ENCODE measurements at places on chromosomes 4 and X.

- no peak for DNase-seq
Observed at GRCh38 chr4:119138046-119138445, 2.4 kb downstream of the MYOZ2 start.

GRCh38 chr4:24589448-24589847, 5.1 kb upstream of the DHX15 start:
- no peak for DNase-seq

DNA sequence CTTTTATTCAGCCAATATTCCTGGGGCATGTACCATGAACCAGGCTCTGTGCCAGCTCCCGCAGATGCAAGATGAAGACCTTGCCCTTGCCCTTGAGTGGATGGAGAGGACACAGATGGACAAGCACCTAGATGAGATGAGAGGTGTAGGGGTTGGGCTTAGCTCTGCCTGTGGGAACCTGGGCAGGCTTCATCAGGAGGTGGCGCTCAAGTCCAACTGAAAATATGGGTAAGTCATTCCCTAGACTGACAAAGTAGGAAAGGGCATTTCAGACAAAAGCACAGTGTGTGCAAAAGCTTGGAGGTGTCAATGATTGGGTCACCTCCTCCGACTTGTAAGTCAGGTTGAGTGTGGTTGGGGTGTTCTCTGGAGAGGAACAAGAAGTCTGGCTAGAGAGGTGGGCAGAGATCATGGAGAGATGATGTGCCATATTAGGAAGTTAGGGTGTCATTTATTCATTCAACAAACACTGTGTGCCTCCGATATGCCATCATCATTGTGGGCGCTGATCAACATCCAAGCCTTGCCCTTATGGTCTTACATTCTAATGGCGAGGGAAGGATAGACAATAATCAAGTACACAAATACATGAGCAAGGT, 64.6 kb downstream of the ANAPC4 start:
- DNase-seq, result peak; percentile 16

DNA sequence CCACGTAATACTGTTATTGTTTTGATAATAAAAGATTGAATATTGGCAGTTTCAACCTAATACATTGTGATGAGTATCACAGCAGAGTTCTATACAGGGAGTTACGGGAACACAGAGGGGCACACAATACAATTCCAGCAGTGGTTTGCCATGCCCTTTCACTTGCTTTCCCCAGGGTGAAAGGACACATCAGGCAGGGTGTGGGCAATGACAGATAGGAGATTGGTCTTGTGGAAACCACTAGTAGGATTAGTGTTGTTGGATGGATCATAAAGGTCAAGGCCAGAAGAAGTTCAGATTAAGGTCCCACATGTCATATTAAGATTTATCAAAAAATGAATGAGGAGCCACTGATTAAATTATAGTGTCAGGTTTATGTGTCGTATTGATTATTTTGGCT, 8.1 kb downstream of the HSD17B11 start:
- DNase-seq, result no peak

DNA sequence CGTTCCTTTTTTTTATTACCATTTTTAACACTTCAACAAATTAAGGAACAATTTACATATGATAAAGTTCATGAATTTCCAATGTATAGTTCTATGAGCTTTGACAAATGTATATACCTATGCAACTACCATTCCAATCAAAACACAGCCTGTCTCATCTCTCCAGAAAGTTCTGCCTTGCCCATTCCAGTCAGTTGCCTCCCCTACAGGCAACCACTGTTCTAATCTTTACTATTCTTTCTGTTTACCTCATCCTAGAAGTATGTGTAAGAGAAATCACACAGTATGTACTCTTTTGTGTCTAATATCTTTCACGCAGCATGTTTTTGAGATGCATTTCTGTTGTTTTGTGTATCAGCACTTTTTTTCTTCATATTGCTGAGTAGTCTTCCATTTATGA, 224.9 kb downstream of the KIT start:
- DNase-seq, result no peak

GRCh38 chr4:110596431-110596830, 26.4 kb downstream of the PITX2 start:
- no peak for DNase-seq

GRCh38 chr4:133147286-133147821, 1.7 kb upstream of the PCDH10 start:
- DNase-seq, result no peak

DNA sequence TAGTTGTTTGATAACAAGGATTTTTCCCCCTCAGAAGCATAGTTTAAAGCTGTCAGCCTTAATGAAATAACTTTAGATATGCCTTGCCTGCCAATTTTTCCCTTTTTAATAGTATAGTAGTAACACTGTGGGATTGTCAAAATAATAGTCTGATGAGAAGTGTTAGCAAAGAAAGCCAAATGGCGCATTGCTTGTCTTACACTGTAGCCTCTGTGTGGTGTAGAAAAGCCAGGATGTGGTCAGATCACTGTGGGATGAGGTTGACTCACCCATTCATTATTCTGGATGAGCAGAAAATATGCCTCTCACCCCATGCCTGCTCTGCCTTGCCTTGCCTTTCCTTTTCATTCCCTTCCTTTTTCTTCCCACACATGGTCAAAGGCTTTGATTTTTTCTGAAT, 257.8 kb upstream of the NRK start:
- DNase-seq, result peak; percentile 0

DNA sequence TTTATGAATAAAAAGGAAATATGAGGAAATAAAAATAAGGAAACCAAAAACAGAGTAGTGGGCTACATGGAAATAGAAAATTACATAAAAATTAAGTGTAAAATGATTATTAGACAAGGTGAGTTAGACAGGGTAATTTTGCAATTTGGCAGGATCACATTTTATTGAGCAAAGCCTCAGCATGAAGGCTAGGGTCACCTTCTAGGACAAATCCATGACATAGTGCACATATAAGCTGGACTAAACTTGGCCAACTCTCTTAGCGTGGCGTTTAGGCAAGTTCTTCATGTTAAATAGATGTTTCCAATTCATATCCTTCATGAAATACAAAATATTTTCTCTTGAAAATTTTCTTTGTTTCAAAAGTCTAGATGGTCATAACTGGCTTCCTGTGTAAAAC, 25.7 kb upstream of the UGT2B7 start:
- DNase-seq, result no peak

DNA sequence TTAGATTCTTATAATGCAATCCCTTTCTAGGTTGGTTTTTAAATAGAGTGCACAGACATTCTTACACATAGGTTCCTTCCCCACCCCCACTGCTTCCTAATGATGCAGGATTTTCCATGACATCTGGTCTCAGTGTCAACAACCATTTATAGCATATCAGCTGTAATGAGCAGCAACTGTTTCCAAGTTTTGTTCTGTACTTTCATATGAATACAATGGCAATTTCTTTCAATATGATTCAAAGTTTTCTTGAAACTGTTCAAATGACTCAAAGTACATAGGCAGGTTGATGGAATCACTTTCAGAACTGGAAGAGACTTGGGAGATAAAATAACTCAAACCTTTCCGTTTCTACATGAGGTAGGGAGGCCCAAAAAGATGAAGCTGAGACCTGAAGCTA, 220.7 kb downstream of the CAMK2D start:
- DNase-seq, result peak; percentile 49

DNA sequence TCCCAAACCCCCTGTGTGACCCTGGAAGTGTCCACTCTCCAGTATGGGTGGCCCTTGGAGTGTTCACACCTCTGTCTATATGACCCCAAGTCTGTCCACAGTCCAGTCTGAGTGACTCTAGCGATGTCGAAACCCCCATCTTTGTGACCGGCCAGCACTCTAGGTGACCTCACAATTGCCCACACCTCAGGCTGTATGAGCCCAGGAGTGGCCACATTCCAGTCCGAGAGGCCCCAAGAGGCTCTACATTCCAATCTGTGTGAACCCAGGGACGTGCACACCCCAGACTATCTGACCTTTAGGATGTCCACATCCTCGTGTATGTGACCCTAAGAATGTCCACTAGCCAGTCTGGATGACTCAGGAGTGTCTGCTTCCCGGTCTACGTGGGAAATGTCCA, 7.3 kb upstream of the GLOD5 start:
- no peak for DNase-seq

- peak; percentile 1 for DNase-seq
Observed at GRCh38 chrX:44871931-44872820, 812 bp upstream of the KDM6A start.

- peak; percentile 3 for DNase-seq
Observed at GRCh38 chrX:154827194-154828015, 7.1 kb downstream of the SMIM9 start.

DNA sequence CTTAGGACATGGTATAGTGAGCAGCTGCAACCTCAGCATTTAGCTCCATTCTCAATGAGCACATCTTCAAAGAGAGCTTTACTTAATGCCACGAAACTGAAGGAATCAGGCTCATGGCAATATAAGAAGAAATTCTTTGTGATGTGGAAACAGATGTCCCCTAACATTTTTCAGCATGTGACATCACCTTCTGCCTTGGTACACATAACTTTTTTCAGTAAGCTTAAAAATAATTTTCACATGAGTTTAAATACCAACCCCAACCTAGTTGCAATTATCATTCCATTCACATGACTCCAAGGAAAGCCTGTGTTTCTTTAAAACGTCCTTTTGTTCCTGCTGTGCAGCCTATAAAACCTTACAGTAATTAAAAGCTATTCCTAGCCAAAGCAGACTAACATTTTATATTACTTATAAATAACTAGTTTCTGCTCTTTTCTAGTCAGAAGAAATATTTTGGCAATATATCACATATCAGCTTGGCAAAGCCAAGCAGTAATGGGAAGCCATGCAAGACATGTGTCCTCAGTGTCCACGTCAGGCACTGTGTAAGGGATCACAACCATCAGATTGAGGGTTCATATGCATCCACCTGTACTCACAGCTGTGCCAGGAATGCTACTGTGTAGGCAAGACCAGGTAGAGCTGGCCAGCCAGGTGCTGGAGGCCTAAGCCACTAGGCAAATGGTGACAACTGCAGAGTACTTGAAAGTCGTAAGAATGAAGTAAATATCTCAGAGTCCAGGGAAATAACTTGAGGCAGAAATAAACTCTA, 466.6 kb downstream of the INPP4B start:
- DNase-seq, result peak; percentile 94

GRCh38 chr4:145804116-145804515, 124.2 kb downstream of the C4orf51 start:
- peak; percentile 82 for DNase-seq

- no peak for DNase-seq
Observed at GRCh38 chr4:77819404-77819842, 255 bp upstream of the CNOT6L start.

DNA sequence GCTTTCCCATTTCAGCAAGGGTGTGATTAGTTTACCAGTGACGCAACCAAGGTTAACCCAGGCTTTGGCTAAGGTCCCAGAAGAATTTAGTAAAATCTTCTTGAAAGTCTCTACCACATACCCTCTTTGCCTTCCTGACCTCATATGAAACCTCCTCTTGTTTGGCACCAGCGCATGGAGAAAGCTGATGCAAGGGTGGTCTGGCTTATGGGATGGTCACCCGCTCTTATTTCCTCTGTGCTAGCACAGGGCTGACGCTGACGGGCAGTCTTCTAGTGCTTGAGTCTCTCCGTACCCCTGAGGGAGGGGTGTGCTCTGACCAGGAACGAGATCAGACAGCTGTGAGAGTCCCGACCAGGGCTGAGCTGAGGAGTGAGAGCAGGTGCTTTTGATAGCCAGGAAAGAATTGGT, 137.6 kb downstream of the TENM3 start:
- peak; percentile 3 for DNase-seq

GRCh38 chr4:114132830-114133229, 153.4 kb upstream of the ARSJ start:
- no peak for DNase-seq

- no peak for DNase-seq
Observed at GRCh38 chrX:121336831-121337421, 289.5 kb downstream of the GLUD2 start.

DNA sequence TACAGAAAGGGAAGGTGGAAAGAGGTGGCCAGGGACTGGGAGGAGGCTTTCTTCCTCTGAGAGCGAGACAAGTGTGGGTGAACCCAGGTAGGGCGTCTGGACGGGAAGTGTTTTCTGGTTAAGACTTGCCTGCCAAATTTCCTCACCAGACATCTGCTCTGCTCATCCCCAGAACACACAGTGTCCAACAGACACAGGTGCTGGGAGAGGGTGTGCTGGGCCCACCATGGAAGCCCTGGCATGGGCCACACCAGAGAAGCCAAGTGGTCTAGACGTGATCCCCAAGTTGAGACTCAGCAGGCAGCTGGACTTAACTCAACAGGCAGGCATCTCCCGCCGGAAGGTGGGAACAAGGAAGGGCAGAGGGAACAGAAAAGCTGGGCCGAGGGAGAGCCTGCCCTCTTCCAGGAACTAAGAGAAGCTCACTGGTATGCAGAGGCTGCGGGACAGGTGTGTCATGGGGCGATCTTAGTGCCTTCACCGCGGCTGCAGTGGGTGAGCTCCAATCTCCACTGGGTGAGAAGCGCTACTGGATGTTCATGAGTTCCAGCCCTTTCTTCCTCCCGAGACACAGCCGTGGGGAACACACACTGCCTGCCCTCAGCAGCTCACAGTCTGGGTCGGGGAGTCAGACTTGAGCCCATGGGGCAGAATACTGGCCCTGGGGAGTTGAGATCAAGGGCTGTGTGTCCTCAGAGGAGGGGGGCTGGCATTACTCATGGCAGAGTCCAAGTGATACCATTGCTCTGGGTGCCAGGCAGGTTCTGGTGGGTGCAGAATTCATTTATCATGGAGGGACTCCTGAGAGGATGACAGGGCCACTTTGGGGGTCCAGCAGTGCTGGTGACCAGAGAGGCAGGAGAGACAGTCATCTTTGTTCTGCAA, 110.2 kb downstream of the CPZ start:
- DNase-seq, result no peak

DNA sequence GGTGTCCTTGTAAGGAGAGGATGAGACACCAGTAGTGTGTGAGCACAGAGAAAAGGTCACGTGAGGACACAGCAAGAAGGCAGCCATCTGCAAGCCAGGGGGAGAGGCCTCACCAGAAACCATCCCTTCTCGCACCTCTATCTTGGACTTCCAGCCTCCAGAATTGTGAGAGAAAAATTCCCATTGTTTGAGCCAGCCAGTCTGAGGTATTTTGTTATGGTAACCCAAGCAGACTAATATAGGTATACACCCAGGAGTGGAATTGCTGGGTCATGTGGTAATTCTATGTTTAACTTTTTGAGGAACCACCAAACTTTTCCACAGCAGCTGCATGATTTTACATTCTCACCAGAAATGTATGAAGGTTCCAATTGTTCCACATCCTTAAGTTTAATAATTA, 25.6 kb downstream of the ZDHHC9 start:
- DNase-seq, result no peak

GRCh38 chr4:79385641-79386040, 22.4 kb downstream of the GK2 start:
- no peak for DNase-seq

- no peak for DNase-seq
Observed at GRCh38 chr4:59409647-59410046, 1790.5 kb upstream of the ADGRL3 start.
